Stimulated activated CD8-positive, alpha-beta memory T cell treated with anti-CD3 and anti-CD28 coated beads, Interleukin-2, amount 100 ng/mL, for 1 hour (primary cell): ENCODE measurements at places on chromosomes 1 and 21.

GRCh38 chr1:30990591-30990990, 74.9 kb downstream of the PUM1 start:
- no peak for DNase-seq

DNA sequence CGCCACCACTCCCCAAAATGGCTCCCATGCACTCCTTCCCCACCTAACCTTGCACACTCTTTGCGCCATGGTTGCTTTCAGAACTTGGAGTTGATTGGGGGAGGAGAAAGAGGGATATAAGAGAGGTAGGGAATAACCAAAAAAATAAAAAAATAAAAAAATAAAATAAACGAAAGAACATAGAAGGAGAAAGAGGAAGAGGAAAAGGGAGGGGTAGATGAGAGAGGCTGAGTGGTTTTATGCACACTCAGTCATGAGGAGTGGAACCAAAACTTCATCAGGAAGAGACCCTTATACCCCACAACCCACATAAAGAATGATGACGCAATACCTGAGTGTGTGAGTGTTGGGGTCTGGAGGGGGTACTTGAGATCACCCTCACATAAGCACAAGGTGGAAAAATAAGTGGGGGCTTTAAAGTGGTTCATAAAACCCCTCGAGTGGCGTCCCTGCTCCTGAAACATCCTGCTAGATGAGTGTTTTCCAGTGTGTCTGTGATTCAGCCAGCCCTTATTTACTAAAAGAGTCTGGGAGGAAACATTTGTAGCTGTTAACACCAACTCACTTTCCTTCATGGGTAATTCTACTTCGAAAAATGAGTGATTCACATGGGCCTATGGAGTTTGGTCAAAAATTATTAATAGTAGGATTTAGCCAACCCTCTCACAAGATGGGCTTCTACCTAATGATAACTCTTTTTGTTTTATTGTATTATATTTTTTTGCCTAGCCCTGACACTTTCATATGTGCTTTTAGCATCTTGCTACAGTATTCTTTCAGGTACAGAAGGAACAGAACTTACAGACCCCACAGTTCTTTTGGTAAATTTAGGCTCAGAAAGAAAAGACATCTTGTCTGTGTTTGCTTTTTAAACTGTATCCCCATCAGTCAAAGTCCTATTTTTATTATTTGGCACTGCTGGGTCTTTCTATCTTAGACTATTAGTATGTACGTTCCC, 5.2 kb downstream of the SLAMF1 start:
- no peak for DNase-seq

DNA sequence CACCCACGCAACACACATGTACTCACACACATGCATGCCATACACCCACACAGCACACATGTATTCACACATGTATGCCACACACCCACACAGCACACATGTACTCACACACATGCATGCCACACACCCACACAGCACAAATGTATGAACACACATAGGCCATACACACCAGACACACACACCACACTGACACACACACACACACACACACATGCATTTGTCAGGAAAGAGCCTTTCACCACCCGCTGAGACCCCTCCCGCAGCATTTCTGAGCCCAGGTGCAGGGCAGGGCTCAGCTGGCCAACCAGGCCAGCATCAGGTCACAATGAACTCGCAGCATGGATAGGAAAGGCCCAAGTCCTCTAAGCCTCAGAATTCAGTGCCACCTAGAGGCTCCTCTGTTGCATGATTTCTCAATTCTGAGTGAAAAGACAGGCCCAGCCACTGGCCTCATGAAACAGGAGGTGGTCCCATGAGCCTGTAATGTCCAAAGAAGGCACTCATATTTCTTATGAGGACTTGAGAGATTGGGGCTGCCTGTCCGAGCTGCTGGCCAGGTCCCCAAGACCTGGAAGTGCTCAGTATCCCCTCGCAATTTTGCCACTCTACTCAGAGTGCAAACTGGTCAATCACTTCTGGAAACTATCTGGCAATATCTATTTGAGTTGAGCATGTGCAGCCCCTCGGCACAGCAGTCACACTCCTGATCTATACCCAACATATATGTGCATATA, 57.3 kb downstream of the PSMG1 start:
- DNase-seq = no peak

GRCh38 chr21:35810431-35810970, 249.8 kb downstream of the SETD4 start:
- no peak for DNase-seq

- no peak for DNase-seq
These were observed 384.9 kb downstream of the HLX start for GRCh38 chr1:221263831-221264767.

GRCh38 chr1:62312698-62313097, 6.5 kb downstream of the KANK4 start:
- DNase-seq = no peak

GRCh38 chr1:181630838-181631237, 147.5 kb downstream of the CACNA1E start:
- DNase-seq = no peak

GRCh38 chr1:196660852-196661251, 9.0 kb downstream of the CFH start:
- no peak for DNase-seq

DNA sequence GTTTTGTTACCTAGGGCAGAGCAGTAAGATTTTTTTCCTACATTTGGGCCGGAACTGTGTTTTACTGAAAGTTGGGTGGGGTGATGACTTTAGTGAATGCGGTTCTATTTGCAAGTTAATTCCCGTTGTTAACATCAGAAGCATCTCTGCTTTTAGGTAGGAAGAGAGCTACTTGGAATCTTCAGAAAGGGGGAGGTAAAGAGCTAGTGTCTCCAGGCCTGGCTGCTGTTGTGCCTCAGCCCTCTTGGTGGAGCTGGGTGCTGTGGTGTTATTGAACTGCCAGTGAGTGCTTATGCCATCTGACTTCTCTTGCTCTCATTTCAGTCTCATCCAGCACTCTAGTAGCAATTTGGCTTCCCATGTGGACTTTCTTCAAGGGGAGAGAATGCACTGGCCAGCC, 3.4 kb downstream of the KDM4A start:
- no peak for DNase-seq

DNA sequence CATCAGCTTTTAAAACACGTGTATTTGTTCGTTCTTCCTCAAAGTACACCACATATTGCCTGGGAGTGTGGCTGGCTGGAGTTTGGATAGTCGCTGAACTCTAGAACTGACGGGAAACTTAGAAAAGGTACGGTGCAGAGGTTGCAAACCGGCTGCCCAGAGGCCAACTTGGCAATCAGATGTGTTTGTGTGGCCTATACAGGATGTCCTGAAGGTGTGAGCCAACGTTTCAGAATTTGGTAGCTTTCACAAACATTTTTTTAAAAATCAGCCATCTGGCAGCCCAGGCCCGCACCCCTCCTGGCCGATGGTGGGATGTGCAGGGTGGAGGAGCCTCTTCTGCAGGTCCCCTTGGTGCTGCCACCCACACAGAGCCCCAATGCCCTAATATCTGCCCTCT, 73.6 kb upstream of the SLC25A33 start:
- DNase-seq = no peak

- no peak for DNase-seq
These were observed 84.6 kb downstream of the KAZN start for GRCh38 chr1:14682941-14683621.

GRCh38 chr21:42031816-42032215, 21.7 kb upstream of the ZBTB21 start:
- DNase-seq = no peak

- no peak for DNase-seq
These were observed 20.6 kb downstream of the TRAF5 start for GRCh38 chr1:211347077-211347844.

DNA sequence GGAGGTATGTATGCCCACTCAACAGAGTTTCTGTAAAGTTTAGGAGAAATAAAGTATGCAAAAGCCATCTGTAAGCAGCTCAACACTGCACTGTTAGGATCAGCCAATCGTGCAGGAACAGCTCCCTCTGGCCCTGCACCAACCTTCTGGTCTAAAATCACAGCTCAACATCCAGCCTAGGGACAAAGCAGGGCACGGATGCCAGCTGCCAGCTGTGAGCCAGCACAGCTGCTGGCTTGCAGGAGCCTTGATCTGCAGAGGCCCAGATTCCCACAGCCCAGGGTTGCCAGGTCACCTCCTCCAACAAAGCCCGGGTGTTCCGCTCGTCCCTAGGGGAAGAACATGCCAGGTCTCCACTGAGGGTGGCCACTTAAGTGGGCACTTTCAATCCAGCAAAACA, 8.6 kb downstream of the ACOT7 start:
- DNase-seq = no peak

- DNase-seq = no peak
These were observed 75.8 kb downstream of the FHAD1 start for GRCh38 chr1:15322648-15323350.

- no peak for DNase-seq
These were observed 12.0 kb downstream of the COQ8A start for GRCh38 chr1:226952118-226952441.

- no peak for DNase-seq
These were observed 35.4 kb upstream of the FGGY start for GRCh38 chr1:59261537-59261936.

DNA sequence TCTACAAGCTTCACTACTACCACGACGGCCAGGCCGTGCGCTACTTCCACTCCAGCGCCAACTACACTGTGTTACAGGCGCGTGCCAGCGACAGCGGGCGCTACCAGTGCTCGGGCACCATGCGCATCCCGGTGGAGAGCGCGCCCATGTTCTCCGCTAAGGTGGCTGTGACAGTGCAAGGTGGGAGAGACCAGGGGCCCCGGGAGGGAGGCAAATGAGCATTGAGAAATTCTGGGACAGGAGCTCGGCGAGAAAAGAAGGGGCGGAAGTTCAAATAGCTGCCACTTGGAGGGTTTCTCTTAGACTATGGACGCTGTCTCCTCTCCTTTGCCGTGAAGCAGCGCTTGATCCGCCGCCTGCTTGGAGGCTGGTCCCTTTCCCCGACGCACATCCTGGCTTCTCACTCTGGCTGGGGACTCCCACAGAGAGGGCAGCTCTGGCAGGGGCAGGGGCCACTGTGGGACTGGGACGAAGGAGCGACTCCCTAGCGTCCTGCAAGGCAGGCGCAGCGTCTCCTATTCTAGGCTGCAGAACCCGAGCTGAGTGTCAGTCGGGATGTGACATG, 4.6 kb downstream of the FCRLB start:
- DNase-seq = peak; percentile 7

DNA sequence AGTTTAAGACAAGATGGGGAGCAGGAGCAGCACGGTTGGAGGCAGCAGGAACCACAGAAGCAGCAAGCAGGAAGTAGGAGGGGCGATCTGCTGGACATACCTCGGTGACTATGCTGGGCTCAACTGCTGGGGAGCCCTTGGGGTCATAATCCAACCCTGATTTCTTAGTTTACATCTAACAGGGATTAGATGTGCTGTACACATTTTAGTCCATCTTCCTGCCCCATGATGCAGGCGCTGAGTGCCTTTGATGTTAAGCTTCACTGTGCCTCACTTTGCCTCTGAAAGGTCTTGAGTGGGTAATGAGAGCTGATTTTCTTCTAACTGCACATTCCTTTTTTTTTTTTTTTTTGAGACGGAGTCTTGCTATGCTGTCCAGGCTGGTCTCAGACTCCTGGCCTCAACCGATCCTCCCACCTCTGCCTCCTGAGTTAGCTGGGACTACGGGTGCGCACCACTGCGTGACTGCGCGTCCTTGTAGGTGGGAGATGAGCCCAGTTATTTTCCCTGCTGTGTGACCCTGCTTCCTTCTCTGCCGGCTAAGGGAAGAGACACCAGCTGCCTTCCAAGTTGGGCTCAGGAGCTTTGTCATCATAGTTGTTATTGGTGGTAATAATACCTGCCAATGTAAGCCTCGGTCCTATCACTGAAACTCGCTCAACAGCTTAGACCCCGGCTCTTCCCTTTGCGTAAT, 1.1 kb upstream of the RCAN3 start:
- no peak for DNase-seq

GRCh38 chr1:186299570-186299969, 75.5 kb downstream of the TPR start:
- DNase-seq = no peak

- no peak for DNase-seq
These were observed 34.8 kb downstream of the SNAP47 start for GRCh38 chr1:227769936-227770494.

- no peak for DNase-seq
These were observed 62.6 kb downstream of the ABL2 start for GRCh38 chr1:179166663-179167417.

DNA sequence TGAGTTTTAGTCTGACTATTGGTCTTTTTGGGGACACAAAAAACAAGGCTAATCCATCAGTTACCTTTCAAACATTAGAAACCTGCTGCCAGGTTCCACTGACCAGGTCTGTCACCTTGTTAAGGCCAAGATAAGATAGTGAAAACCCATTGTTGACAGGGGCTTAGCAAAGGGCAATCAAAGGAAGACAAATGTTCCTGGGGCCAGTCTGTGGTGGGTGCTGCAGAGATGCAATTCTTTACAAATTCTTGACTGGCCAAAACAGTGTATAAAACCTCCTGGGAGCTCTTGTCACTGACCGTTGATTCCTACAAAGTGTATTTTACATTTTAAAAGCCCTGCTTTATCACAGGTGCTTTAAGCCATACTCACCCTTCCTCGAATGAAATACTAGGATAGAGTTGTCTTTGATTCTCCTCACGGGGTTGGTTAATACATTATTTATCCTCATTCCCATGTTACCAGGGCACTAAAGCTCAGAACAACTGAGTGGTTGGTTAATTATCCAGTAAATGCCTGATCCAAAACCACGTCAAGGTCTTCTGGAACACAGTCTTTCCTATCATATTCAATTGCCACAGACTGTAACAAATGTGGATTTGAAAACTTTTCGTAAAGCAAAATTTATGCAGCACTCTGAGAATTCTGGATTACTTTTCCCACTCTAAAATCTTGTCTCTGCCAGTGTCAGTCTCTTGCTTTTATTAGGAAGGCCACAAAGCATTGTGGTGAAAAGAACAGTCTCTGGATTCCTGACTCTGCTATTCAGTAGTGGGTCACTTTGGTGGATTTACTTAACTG, 77.2 kb downstream of the NRIP1 start:
- DNase-seq = no peak

- DNase-seq = no peak
These were observed 12.5 kb downstream of the SDC3 start for GRCh38 chr1:30895944-30896660.

- DNase-seq = no peak
These were observed 17.0 kb downstream of the CITED4 start for GRCh38 chr1:40844887-40845878.

DNA sequence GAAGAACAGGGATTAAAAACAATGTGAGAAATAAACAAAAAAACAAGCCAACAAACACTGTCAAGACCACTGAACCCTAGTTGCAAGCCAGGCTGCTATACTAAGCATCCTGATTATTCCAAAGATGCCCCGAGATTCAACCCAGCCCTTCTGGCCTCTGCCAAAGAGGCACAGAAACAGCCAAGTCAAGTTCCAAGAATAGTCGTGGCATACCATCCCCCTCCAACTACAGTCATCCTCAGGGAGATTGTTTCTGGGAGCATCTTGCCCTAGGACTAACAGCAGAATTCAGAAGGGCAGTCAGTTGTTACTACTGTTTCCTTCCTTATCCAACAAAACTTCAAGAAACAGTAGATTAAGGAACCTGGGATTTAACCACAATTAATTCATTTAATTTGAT, 52.3 kb downstream of the ABL2 start:
- no peak for DNase-seq
